ENCODE measurements at places on chromosomes 11 and 22. TPM values are rescaled to one million over a fixed set of nuclear protein-coding genes. Genes with fewer than 3 reads are reported as not detected.

- no peak for DNase-seq
- no peak overlapping the region for H3K27ac ChIP-seq
- H3K4me3 ChIP-seq = no peak overlapping the region
- H3K4me1 ChIP-seq = peaks cover 9% of the 10 kb centered on the region
These were observed 6.3 kb downstream of the FGF3 start for GRCh38 chr11:69812946-69813345.

Gene TYR
- polyA plus RNA-seq = not detected

Gene C1QTNF4
- polyA plus RNA-seq = 1.2 TPM

GRCh38 chr22:44108806-44109385 lies 71.8 kb upstream of the PARVG start:
- H3K27me3 ChIP-seq = no peaks in the 10 kb centered on the region
- peaks cover 13% of the 10 kb centered on the region for H3K36me3 ChIP-seq
- H3K4me1 ChIP-seq = no peaks in the 10 kb centered on the region
- H3K4me3 ChIP-seq = no peak overlapping the region

Measured in heart right ventricle (tissue), 16 donors.